Globus pallidus (tissue), 1 donor: ENCODE measurements at places on chromosomes 5 and 9.

DNA sequence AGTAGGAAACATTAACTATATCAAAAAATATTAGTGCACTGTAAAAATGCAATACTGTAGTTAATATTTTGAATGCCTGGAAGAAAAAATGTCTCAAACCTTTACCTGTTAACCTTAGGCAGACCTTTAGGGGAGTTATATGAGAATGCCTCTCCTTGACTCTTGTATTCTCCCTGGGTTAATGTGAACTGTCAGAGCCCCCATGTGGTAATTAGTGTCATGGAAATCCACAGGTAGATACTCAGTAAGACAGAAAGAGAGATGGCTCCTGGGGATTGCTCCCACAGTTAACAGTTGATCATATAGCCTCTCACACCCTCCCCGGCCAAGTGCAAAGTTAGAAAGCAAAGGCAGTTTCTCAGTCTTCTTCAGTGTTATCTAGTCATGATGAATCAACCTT, 742.8 kb downstream of the NR2F1-AS1 start:
- DNase-seq, result no peak

- DNase-seq, result no peak
Measured at GRCh38 chr9:97628668-97629067, 4.5 kb downstream of the TSTD2 start.

DNA sequence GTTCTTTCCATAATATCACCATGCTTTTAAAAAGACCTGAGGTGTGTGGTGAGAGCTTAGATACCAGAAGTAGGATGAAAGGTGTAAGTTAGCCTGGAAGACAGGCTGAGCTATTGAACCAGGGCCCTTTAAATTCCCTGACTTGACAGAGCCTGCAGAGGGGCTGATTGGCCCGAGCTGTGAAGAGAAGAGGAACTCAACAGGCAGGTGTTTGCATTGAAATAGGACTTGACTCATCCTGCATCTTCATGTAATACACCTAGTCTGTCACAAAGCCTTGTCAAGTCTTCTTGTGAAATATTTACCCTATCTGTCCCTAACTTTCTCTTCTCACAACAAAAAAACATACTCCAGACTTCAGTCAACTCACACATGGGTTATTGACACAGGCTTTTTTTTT, 16.6 kb upstream of the ANP32B start:
- DNase-seq, result no peak

GRCh38 chr9:97711223-97711626, 14.1 kb upstream of the XPA start:
- no peak for DNase-seq

DNA sequence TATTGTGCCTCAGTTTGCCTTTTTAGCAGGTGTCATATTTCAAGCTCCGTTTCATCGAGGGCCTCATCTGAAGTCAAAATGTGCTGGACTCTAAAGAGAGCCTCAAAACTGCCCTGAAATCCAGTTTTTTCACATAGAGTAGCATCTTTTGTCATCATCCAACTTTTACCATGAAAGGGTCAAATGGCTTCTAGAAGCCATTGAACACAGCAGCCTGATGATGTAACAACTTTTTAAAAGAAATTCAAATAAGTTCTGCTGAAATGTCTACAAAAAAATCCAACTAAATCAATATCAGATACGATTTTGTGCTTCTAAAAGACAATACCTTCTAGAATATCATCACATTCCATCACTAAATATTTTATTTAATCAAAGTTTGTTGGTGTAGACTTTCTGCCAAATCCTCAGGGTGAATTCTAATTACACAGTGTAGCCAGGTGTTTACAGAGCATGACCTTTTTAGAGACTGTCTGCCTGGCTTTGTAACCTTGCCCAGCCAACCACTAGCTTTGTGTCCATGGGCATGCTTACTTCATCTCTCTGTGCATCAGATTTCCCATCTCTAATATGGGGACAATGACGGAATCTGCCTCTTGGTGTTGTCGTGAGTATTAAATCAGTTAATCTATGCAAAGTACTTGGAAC, 505.0 kb downstream of the EBF1 start:
- DNase-seq, result no peak

DNA sequence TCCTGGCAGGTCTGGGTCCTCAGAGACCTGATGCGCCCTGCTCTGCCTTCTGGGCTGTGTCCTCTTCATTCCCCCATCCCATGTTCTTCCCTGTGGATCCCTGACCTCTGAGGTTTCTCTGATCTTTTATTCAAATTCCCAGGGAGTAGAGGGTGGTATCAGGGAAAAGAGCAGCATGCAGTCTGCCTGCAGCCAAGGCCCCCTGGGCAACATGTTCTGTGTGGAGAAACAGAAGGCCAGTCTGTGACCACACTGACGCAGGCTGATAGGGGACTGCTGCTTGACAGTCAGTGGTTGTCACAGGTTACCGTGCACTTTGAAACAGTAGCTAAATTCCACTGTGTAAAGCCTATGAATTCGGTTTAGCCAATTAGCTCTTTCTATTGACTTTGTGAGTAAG, 156.6 kb upstream of the IRX2 start:
- no peak for DNase-seq

GRCh38 chr9:89444274-89444673, 53.6 kb downstream of the SEMA4D start:
- DNase-seq, result no peak

DNA sequence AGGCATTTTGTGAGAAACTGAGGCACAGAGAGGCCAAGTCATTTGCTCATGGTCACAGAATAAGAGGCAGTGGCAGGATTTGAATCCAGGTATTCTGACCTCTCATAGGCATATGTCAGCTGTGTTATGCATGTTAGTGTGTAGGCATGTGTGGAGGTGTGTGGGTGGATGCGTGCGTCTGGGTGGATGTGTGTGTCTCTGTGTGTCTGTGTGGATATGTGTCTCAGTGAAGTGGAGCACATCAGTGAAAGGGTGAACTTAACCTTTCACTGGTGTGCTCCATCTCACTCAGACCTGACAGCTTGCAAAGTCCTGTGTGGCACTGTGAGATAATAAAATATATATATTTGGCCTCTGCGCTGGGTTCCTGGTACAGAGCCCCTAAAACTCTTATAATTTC, 32.0 kb upstream of the SMU1 start:
- no peak for DNase-seq

- DNase-seq, result peak; percentile 18
Measured at GRCh38 chr5:174608631-174609097, 115.7 kb upstream of the MSX2 start.

DNA sequence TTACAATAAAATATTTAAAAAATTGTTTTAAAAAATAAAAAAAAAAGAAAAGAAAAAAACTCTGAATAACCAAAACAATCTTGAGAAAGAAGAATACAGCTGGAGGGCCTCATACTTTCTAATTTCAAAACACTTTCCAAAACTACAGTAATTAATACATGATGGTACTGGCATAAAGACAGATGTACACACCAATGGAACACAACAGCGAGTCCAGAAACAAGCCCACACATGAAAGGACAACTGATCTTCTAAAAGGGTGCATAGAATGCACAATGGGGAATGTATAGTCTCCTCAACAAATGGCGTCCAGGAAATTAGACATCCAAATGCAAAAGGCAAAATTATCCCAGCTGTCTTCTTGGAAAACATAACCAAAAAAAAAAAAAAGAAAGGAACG, 99.6 kb downstream of the LURAP1L start:
- no peak for DNase-seq

GRCh38 chr5:74360535-74361210, 279.9 kb downstream of the ENC1 start:
- DNase-seq, result no peak

GRCh38 chr5:74974451-74975091, 77.8 kb downstream of the GCNT4 start:
- no peak for DNase-seq

DNA sequence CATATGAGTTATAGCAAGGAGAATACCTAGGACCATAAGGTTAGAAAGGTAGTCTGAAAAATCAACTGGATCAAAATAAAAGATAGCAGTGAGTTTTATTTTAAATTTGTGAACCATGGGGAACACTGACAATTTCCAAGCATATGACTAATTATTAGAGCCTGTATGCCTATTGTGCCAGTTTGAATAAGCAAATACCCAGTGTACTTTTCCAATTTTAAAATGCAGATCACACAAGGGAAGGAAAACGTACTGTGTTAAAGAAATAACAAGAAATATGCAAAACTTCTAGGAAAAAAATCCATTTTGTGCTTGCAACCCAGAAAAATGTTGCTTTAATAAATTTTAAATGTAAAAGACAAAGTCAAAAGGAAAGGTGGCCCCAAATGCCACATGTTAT, 257.4 kb downstream of the BNC2 start:
- no peak for DNase-seq

DNA sequence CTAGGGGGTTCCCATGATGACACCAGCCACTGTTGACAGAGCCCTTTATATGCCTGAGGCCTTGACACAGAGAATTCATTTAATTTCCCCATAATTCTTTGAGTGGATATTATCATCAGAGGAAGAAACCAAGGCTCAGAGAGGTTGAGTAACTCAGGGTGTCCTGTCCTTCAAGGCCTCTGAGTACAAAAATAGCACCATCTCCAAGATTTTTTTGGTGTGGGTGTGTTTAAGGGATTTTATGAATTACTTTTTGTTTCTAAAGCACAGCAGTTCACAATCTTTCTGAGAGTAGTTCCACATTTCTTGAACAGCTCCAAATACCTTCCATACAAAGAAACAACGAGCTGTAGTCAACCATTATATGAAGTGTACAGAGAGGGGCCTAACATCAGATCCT, 6.2 kb upstream of the GSN start:
- no peak for DNase-seq

GRCh38 chr9:130041648-130042405, 1.2 kb downstream of the FNBP1 start:
- DNase-seq, result no peak

GRCh38 chr5:149470942-149471341, 80.3 kb downstream of the CSNK1A1 start:
- DNase-seq, result no peak

GRCh38 chr5:96880444-96881164, 4.3 kb downstream of the ERAP2 start:
- DNase-seq, result no peak

GRCh38 chr9:98172604-98173003, 19.8 kb downstream of the CORO2A start:
- no peak for DNase-seq

- no peak for DNase-seq
Measured at GRCh38 chr9:106795031-106795430, 67.9 kb upstream of the ZNF462 start.

- DNase-seq, result no peak
Measured at GRCh38 chr5:93595420-93596147, 12.6 kb downstream of the NR2F1 start.

DNA sequence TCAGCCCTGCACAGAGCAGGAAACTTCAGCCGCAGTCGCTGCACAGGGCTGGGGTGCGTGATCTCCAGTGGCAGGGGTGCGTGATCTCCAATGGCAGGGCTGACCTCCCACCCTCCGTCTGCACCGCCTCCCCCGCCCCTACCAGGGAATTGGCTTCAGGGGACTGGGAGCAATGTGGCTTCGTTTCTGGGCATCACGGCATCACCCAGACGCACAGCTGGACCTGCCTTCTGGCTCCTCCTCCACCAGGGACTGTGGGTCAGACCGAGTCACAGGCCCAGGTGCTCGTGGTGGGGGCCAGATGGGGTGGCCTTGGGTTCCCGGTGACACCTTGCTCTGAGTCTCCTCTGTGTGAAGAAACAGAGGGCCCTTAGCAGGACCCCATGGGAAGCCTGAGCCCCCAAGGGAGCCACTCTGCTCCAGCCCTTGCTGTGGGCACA, 51.1 kb downstream of the AHRR start:
- DNase-seq, result no peak

- DNase-seq, result no peak
Measured at GRCh38 chr9:105195259-105195658, 49.2 kb upstream of the SLC44A1 start.

DNA sequence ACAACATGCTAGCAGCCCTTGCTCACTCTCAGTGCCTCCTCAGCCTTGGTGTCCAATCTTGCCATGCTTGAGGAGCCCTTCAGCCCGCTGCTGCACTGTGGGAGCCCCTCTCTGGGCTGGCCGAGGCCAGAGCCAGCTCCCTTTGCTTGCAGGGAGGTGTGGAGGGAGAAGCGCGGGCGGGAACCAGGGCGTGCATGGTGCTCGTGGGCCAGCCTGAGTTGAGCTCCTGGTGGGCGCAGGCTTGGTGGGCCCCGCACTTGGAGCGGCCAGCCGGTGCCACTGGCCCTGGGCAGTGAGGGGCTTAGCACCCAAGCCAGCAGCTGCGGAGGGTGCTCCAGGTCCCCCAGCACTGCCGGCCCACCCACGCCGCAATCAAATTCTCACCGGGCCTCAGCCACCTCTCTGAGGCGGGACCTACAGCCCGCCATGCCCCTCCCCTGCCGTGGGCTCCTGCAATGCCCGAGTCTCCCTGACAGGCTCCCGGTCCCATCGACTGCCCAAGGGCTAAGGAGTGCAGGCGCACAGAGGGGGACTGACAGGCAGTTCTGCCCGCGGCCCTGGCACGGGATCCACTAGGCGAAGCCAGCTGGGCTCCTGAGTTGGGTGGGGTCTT, 333.5 kb downstream of the KCNN2 start:
- DNase-seq, result no peak

- no peak for DNase-seq
Measured at GRCh38 chr5:23013395-23013998, 160.4 kb upstream of the CDH12 start.

DNA sequence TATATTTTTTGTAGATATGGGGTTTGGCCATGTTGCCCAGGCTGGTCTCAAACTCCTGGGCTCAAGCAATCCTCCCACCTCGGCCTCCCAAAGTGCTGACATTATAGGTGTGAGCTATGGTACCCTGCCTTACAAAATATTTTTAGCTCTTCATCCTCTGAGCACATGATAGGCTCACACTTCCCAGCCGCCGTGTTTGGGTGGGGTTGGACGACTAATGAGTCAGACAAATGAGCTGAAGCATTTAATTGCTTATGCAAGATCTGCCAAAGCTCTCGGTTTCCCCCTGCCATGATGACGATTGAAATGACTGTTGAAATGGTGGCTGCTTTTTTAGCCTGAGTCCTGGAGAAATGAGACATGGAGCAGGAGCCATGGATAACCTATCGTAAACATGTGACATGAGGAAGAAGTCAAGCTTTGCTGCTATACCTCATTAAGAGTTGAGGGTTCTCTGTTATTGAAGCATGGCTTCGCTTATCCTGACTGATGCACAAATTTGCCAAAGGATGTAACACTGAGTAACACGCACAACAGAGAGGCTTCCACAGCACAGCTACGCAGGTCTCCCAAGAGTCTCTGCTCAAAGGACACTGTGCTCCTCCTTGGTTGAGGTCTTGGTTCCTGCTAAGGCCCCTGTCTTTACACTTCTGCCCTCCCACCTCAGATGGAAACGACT, 48.2 kb upstream of the GFPT2 start:
- DNase-seq, result no peak
